G401 (cell line): ENCODE measurements at places on chromosomes 4 and X.

- no peak for DNase-seq
Measured at GRCh38 chr4:89001647-89002445, 55.1 kb downstream of the FAM13A start.

GRCh38 chrX:1521459-1521956 is 15.5 kb downstream of the P2RY8 start:
- no peak for DNase-seq

DNA sequence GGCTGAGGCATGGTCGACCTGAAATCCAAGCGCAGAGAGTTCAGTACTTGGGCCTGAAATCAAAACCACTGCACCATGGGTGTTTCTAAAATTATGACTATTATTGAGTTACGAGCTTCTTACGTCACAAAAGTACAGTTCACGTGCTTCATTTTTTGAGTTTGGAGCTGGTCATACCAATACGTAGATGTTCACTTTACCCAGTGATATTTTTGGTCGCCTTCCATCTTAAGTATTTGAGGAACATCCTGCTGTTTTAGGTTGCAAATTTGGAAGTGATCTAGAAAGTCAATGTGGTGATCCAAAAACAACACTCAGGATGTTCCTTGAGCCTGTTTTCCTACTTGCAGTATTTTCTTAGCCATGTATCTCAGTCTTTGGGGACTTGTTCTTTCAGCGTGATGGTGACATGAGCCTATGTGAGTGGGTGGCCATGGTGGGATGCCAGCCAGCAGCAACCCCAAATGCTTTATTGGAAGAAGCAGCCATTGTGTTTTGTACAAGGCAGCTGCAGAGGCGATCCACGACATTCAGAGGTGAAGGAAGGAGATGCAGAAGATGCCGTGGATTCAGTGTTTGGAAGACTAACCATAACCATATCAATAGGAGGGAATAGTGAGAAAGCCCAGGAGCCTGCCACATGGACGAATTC is 28.7 kb downstream of the LDB2 start:
- DNase-seq, result no peak

DNA sequence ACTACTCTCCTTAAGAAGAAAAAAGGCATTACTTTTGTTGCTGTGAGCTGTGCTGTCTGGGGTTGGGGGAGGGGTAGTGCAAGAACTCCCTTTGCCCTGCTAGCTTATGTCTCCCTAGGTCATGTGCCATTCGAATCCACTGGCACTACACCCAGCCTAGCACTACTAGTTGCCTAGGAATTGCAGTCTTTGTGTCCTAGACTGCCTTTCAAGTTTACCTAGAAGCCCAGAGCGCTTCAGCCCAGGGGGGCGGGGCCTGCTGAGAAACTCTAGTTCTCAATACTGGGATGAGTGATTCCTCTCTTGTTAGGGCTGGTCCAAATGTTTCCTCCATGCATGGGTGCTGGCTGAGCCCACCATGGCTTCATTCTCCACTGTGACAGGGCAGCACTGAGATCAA is 1011.5 kb downstream of the PCDH19 start:
- no peak for DNase-seq

GRCh38 chr4:91288702-91289311 is 1015.0 kb upstream of the GRID2 start:
- DNase-seq, result no peak

- no peak for DNase-seq
Measured at GRCh38 chrX:44012484-44013096, 39.4 kb upstream of the NDP start.

DNA sequence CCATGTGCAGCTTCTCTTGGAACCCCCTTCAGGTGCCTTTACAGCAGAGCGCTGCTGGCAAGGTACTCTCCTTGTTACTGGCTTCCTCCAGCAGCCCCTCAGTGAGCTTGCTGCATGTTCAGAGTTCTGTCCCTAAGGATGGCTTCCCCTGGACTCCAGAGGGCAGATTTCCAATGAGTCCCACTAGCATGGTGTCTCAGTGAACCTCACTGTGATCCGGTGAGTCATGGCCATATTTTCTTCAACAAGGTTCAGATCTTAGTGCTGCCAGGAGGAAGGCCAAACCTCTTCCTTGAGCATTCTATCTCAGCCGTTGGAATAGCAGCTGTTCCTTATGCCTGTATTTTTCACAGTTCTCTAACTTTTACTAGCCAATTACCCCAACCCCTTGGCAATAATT is 98.8 kb downstream of the CASK start:
- peak; percentile 6 for DNase-seq
